Activated T-cell treated with anti-CD3 and anti-CD28 coated beads for 4 hours (primary cell): ENCODE measurements at places on chromosomes 3 and 15.

DNA sequence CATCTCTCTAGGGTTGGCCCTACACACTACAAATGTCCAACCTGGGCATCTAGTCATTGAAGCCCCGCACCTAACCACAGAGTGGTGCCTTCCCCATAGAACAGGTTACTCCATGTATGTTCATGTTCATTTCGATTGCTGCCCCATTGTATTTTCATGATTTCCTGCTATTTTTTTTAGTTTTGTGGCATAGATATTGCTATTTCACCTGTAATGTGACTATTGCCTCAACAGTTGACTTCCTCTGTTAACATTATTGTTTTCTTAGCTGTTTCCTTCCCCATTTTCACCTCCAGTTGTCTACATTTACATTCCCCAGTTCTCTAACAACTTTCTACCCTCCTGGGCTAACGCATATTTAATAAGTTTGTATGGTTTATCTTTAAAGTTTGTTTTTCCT, 137.7 kb upstream of the RBMS3 start:
- no peak for DNase-seq

DNA sequence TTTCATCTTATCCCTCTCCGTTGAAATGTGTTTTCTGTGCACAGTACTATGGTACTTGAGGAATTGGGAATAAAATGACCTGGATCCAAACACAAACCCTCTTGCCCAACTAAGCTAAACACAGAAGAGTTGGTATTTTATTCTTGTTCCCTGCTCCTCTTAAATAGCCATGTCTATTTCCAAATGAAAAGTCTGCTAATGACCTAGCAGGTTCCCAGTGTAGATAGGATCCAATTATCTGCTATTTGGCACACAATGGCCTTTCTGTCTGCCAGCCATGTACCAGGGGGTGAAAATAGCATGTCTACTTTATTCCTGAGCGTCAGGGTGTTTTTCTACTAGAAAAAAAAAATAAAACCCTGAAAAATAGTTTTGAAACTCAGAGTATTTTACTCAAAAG, 657.0 kb upstream of the NAALADL2 start:
- no peak for DNase-seq

- DNase-seq, result no peak
Measured at GRCh38 chr3:22318325-22318724, 567.3 kb upstream of the ZNF385D start.

DNA sequence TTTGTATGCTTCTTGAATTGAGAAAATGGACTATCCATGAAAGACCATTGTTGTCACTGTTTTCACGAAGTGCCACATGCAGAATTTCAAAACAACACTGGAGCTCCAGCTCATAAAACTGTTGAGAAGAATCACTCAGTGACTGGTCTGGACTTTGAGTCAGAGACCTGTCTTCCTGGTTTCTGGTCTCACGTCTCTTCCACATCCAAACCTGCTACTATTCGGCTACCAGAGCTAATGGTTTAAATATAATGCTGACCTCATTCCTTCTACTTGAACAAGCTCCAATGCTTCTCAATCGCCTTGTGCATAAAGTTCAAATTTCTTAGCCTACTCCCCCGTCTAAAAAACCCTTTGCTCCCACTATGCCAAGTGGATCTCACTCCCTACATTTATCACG, 227.9 kb upstream of the NR2F2 start:
- no peak for DNase-seq
